ENCODE measurements at places on chromosomes 4 and X. TPM values are rescaled to one million over a fixed set of nuclear protein-coding genes. Genes with fewer than 3 reads are reported as not detected.

DNA sequence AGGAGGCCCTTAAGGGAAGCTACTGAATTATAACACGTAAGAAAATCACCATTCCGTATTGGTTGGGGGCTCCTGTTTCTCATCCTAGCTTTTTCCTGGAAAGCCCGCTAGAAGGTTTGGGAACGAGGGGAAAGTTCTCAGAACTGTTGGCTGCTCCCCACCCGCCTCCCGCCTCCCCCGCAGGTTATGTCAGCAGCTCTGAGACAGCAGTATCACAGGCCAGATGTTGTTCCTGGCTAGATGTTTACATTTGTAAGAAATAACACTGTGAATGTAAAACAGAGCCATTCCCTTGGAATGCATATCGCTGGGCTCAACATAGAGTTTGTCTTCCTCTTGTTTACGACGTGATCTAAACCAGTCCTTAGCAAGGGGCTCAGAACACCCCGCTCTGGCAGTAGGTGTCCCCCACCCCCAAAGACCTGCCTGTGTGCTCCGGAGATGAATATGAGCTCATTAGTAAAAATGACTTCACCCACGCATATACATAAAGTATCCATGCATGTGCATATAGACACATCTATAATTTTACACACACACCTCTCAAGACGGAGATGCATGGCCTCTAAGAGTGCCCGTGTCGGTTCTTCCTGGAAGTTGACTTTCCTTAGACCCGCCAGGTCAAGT is 6.9 kb upstream of the MSANTD1 start:
- DNase-seq: no peak

DNA sequence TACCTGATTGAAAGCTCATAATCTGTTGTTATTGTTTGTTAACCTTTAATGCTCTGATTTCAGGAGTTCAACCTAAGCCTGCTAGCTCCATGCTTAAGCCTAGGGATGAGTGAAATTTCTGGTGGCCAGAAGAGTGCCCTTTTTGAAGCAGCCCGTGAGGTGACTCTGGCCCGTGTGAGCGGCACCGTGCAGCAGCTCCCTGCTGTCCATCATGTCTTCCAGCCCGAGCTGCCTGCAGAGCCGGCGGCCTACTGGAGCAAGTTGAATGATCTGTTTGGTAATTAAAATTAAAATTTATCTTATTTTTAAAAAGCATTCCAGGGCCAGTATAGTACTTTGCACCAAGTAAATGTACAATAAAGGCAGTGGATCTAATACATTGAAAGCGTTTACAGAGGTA is 37.1 kb upstream of the MSANTD1 start:
- no peak for DNase-seq

GRCh38 chr4:37562592-37562991 is 123.6 kb downstream of the RELL1 start:
- DNase-seq: no peak

DNA sequence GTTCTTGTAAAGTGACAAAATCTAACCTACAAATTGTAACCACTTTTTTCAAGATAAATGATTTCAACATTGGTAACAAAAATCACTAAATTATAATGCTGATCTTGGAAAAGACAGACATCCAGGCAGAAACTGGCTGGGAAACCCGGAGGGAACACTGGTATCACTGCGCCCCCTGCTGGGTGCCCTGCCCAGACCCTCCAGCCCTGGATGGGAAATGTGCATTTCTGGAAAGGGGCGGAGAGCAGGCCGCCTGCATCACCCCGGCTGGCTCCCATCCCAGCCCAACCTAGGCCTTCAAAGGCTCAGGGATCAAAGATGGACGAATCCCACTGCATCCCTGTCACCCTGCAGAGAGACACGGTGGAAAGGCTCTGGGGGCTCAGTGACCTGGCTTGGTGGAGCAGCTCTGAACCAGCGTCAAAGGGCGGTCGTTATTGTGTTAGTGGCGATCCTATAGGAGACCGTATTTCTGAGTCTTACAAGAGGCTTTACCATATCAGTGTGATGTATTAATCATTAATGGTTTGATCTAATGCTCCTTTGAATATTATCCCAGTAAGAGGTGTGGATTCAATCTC is 37.3 kb downstream of the ACOX3 start:
- DNase-seq: peak; percentile 40

- DNase-seq: no peak
These were observed 147.5 kb downstream of the FBXO8 start for GRCh38 chr4:174135936-174136406.

DNA sequence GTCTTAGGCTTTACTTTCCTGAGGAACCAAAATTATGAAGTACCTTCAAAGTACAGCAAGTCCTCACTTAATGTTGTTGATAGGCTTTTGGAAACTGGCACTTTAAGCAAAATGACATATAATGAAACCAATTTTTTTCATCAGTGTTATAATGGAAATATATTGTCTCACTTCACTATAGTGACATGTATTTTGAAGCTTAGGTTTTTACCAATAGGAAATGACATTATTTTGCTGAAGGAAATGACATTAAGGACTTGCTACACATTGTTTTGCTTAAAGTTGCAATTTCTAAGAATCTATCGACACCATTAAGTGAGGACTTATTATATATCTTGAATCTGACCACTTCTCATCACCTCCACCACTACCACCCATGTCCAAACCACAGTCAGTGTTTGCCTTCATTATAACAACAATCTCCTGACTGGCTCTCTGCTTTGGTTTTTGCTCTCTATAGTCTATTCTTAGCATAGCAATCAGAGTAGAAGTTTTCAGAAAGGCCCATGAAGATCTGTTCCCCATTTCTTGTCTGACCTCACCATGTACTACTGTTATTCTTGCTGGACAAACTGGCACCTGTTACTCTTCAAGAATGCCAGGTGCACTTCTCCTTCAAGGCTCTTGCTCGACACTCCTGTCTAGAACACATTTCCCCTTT is 311.2 kb downstream of the BMPR1B start:
- no peak for DNase-seq

- DNase-seq: no peak
These were observed 82.4 kb upstream of the KLF3 start for GRCh38 chr4:38581426-38582106.

- no peak for DNase-seq
These were observed 386.1 kb downstream of the NLGN4X start for GRCh38 chrX:5842601-5843000.

- peak; percentile 80 for DNase-seq
These were observed 20.2 kb downstream of the CYP2U1 start for GRCh38 chr4:107951551-107951950.

DNA sequence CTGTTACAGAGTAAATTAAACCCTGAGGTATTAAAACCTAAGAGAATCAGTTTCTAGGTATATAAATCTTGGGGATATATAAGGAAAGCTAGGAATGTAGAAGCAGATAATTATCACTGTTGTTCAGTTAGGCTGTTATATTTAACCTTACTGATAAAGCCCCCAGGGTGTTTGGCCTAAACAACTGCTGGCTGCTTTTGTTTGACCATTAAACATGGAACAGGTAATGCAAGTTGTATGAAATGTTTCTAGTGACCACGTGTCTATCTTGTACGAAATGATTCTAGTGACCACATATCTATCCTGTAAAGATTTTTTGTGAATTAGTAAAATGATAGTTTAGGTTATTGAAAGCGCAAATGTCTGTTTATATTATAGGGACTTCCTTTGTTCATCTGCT is 52.6 kb downstream of the SGMS2 start:
- no peak for DNase-seq

- DNase-seq: no peak
These were observed 30.0 kb downstream of the HTN1 start for GRCh38 chr4:70080205-70080604.

DNA sequence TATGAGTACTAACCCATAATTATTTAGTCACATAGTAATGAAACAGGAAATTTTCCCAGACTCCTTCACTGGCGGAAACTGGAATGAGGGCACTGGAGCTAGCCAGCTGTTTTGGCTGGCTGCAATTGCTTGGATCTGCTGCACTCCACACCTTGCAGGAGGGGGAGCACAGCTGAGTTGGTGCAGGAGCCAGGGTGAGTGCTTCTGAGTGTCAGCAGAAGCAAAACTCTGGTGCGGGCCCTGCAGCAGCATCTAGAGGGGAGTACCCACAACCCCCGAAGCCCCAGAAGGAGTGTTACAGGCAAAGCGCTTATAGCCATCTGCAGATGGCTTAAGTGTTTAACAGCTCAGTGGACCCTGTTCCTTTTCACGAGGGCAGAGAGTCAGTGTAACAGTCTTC is 96.1 kb downstream of the RPA4 start:
- DNase-seq: no peak

DNA sequence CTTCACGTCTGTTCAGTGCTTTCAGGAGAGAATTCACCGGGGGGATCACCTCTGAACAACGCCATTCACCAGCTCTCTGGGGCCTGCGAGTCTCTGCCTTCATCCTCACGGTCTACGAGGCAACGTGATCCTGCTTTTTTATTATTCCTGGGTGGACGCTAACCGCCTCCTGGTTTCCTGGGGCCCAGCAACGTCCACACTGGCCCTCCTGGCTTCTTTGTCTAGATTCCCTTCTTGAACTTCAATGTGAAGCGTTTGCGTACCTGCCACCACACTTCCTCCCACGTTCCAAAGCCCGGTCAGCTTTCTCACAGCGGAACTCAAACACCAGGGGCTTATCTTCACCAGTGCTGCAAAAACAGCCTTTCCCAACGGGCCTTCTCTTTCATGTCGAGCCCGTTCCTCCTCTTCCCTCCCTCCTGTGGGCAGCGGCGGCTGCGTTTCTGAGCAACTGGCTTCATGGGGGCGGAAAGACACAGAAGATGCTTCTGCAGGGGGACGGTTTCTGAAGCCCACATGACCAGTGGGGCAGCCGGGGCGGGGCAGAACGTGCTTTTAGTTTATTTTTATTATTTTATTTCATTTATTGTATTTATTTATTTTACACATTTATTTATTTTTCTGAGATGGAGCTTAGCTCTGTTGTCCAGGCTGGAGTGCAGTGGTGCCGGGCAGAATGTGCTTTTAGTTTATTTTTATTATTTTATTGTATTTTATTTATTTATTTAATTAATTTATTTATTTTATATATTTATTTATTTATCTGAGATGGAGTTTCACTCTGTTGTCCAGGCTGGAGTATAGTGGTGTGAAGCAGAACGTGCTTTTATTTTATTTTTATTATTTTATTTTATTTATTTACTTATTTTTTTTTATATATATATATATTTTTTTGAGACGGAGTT is 64.6 kb downstream of the CRLF2 start:
- DNase-seq: no peak

GRCh38 chrX:50801135-50801534 is 12.9 kb downstream of the SHROOM4 start:
- DNase-seq: no peak

GRCh38 chr4:23942471-23942870 is 52.6 kb upstream of the PPARGC1A start:
- no peak for DNase-seq

- peak; percentile 55 for DNase-seq
These were observed 23.6 kb downstream of the KLF3 start for GRCh38 chr4:38687571-38688011.

GRCh38 chrX:114626323-114626722 is 42.4 kb downstream of the HTR2C start:
- DNase-seq: peak; percentile 15

GRCh38 chr4:184028561-184029374 is 123.7 kb downstream of the STOX2 start:
- no peak for DNase-seq

DNA sequence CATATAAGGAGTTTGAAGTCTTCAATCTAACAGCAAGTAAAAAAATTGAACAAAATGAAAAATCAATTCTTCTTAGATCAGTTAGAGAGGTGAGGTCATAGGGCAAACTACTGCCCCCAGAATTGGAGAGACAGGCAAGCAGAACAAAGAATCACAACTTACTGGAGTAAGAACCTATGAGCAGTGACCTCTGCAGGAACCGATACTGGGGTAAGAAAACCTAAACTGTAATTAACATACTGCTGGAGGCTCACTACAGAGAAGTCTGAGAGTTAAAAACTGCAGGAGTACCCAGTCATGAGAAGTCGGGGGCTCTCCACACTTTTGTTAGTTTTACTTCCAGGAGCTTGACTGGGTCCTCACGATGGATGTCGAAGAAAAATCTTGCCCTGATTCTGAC is 16.0 kb downstream of the CLDN22 start:
- DNase-seq: no peak

- DNase-seq: peak; percentile 88
These were observed 10.6 kb upstream of the PUDP start for GRCh38 chrX:7158468-7158990.

GRCh38 chr4:37892641-37893040 is 1.8 kb downstream of the TBC1D1 start:
- no peak for DNase-seq

GRCh38 chrX:153766098-153766817 is 2.2 kb downstream of the PLXNB3 start:
- DNase-seq: peak; percentile 36

DNA sequence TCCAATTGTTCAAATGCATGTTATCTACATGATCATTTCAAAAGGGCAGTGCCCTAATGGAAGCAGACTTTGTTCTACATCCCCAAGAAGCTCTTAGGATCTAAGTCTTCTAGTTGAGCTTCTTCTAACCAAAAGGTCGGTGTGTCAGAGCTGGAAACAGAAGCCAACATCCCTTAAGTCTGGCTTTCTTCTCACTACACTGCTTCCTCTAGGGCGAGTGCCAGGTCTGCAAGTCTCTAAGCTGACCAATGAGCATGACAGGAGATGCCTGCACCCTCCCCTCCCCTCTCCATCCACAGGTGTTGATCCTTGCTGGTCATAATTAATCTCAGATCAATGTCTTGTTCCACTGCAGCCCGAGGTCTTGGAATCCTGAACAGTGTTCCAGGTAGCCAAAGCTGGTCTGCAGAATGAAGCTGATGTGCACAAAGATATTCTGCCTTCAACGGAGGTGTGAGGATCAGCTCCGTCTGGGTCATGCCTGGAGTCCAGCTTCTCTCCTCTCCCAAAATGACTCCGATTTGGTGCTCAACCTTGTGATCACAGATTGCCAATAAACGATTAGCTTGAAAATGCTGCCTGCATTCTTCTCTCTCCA is 44.1 kb downstream of the WDR1 start:
- DNase-seq: no peak

DNA sequence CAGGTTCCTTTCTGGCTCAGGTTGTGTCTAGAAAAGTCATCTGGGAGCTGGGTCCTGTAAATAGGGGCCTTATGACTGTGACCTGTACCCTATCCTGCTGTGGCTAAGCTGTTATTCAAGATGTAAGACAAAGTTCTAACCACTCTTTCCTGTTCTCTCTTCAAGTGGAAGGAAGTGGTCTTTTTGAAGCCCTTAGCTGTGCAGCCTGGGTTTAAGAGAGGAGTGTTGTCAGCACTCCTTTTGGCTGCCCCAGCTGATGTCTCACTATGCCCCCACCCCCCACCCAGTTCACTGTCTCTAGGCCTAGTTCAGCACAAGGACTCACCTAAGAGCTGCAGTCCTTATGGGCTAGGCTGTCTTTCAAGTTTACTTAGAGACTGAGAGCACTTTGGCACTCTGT is 1069.5 kb downstream of the FAM133A start:
- DNase-seq: no peak

Gene CT45A1
- not detected for total RNA-seq

Gene MUC7
- not detected for total RNA-seq

Gene VBP1
- total RNA-seq: 109 TPM

Gene XPNPEP2
- total RNA-seq: not detected

Gene MAGEA11
- total RNA-seq: not detected

Gene TMEM35A
- 0.30 TPM for total RNA-seq

Gene TLR1
- 25.2 TPM for total RNA-seq

Gene GRIA3
- under 0.01 TPM for total RNA-seq

Gene TBC1D8B
- 17.1 TPM for total RNA-seq

Gene PFKFB1
- total RNA-seq: 0.69 TPM

Gene TCEAL6
- total RNA-seq: not detected

Gene SLC49A3
- total RNA-seq: 4.3 TPM
